NCI-H2171 (cell line): ENCODE measurements at places on chromosomes 1 and 21.

- DNase-seq: no peak
Observed at GRCh38 chr1:234925440-234926263, 203.0 kb downstream of the TOMM20 start.

DNA sequence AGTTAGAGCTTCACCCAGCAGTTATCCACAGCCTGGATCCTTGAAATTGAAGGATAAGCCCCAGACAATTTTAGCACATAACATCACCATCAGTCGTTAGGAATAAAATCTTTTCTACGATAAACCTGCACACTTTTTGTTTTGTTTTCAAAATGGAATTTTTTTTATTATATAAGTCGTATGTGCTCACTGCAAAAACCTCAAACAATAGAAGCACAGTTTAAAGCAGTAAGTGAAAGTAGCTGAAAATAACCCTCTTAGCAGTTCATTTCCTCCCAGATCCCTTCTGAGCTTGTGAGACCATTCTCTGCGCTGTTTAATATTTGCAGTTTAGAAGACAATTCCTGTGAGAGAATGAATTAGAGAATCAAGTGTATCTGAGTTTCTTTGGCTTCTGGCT, 38.3 kb downstream of the ELK4 start:
- DNase-seq: no peak

DNA sequence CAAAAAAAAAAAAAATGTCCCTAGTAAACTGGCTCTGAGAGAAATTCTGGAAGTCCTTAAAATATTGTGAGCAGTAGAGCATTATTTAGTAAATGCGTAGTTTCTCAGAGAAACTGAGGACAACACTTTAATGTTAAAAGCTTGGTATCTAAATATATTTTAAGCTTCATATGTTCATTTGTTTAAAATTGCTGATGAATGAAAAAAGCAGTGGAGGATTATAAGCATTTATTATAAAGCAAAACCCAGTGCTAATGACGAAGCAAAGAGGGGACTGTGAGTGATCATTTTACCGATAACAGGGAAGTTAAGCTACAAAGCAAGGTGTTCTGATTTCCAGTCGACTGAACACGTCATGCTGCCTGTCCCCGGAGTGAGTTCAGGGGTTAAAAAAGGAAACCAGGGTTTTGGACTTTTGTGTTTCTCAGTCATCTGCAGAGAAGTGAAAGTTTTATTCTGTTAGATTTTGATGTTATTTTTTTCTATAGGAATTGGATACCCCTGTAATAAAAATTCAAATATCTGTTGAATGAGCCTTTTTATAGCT, 64.5 kb upstream of the SCCPDH start:
- no peak for DNase-seq

DNA sequence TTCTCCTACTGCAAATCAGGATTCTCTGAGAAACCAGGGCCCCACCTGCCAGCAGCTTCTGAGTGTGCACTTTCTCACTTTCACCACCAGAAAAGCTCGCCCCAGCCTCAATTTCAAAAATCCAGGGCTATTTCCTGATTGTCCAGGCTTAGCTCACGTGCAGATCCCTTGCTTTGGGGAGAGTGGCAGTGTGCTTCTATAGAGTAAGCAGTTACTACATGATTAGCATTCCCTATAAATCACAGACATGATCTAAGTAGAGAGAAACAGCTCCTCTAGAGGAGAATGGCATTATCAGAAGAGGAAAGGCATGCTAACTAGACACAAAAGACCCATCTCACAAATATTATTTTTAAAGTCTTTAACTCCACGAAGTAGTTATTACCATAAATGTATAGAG, 456.0 kb upstream of the PKN2 start:
- DNase-seq: no peak

- DNase-seq: no peak
Observed at GRCh38 chr1:28582248-28582615, 9.8 kb upstream of the RAB42 start.

- no peak for DNase-seq
Observed at GRCh38 chr1:10007169-10007568, 10.1 kb downstream of the RBP7 start.

GRCh38 chr1:47216278-47217059, 15.6 kb downstream of the TAL1 start:
- DNase-seq: no peak

DNA sequence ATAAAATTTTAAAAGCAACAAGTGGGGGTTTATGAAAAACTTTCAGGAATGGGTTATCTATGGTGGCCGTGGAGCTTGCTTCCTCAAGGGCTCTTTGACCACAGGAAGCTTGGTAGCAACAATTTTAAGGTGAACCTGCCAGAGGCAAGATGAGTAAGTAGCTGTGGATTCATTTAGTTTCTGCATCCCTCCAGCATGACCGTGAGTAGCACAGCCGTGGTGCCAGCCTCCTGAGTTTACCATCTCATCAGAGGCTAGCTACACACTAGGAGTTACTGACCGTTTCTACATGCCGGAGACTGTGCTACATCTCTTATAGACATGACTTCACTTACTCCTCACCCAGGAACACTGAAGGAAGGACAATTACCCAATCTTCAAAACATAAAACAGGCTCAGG, 30.1 kb upstream of the PLEKHG5 start:
- DNase-seq: no peak

DNA sequence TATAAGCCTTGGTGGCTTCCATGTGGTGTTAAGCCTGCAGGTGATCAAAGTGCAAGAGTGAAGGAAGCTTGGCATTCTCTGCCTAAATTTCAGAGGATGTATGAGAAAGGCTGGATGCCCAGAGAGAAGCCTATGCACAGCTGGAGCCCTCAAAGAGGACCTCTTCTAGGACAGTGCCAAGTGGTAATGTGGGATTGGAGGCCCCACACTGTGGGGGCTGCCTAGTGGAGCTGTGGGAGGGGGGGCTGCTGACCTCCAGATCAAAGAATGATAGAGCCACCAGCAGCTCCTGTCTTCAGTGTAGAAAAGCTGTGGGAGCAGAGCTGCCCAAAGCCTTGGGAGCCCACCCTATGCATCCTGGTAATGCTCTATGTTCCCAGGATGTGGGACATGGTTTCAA, 1512.7 kb upstream of the TPTE start:
- DNase-seq: no peak

GRCh38 chr21:42047821-42048613, 23.1 kb upstream of the UMODL1 start:
- no peak for DNase-seq
